ENCODE measurements at places on chromosomes 16 and 17. TPM values are rescaled to one million over a fixed set of nuclear protein-coding genes. Genes with fewer than 3 reads are reported as not detected.

DNA sequence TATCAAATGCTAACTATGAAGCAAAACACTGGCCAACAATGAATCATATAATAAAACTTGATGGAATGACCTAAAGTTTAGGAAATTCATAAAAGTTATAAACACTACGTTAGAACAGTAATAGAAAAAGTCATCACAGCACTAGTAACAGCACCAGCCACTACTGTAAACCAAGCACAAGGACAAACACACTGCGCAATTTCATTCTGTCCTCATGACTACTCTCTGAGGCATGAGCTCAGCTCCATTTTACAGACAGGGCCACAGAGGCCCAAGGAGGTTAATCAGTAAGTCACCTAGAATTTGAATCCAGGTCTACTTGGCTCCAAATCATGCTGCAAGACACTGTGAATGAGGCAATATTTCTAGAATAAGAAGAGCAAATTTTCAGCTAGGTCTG lies 13.4 kb downstream of the EMC8 start:
- H3K27me3 ChIP-seq: no peaks in the 10 kb centered on the region
- H3K4me3 ChIP-seq: no peak overlapping the region
- peaks cover 14% of the 10 kb centered on the region for H3K36me3 ChIP-seq
- no peak overlapping the region for H3K27ac ChIP-seq
- no peak for DNase-seq
- H3K4me1 ChIP-seq: peaks cover 4% of the 10 kb centered on the region

DNA sequence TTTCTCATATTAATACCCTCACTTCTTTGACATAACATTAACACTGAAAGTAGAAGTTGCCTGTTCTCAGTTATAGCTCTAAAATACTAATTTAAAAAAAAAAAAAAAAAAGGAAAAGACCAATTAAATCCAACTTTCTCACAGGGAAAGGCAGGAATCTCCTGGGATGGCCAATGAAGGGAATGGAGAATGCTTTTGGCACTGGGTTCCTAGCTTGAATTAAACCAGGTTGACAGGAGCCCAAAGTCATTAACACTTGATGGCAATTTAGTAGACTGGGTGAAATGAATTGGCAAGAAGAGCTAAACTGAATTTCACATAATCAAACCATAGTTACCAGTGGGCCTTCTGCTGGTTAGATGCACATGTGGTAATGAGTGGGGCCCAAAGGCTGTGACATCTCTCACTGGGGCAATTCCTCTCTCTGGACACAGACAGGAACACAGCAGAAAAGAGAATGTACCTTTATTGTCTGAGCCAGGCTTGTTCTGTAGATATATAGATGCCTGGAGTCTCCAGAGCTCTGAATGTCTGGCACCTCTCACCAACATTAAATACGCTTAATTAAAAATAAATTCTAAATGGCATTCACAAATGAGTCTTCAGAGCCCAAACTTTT lies 37.6 kb downstream of the NXPH3 start:
- no peak overlapping the region for H3K27ac ChIP-seq
- peaks cover 31% of the 10 kb centered on the region for H3K36me3 ChIP-seq
- H3K4me1 ChIP-seq: peaks cover 4% of the 10 kb centered on the region

DNA sequence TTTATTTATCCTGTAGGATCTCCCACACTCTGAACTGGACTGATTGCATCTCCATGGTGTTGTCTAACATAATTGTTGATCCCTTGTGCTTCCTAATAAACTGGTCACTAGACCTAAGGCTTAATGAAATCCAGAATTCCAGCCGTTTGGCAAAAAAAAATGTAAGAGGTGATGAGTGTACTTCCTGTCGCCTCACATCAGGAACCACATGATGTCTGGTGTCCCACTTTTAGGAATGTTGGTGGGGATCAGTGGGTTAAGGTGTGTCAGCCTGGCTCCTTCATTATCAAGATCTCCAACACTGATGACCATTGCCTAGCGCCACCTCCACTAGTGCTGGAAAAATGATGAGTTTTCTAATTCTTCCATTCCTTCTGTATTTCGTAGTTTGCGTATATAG lies 18.6 kb upstream of the LONP2 start:
- H3K27ac ChIP-seq: no peak overlapping the region
- H3K4me3 ChIP-seq: no peak overlapping the region
- peaks cover 6% of the 10 kb centered on the region for H3K4me1 ChIP-seq
- DNase-seq: no peak

- H3K4me1 ChIP-seq: peaks cover 18% of the 10 kb centered on the region
- H3K4me3 ChIP-seq: no peak overlapping the region
- H3K27me3 ChIP-seq: no peaks in the 10 kb centered on the region
- peaks cover 7% of the 10 kb centered on the region for H3K36me3 ChIP-seq
Observed at GRCh38 chr16:2432801-2433505, 3.7 kb downstream of the CCNF start.

GRCh38 chr17:55285340-55286301 lies 20.9 kb downstream of the HLF start:
- peaks cover 2% of the 10 kb centered on the region for H3K36me3 ChIP-seq
- H3K4me3 ChIP-seq: no peak overlapping the region
- H3K27ac ChIP-seq: peak overlapping the region; percentile 82
- H3K4me1 ChIP-seq: peaks cover 38% of the 10 kb centered on the region

DNA sequence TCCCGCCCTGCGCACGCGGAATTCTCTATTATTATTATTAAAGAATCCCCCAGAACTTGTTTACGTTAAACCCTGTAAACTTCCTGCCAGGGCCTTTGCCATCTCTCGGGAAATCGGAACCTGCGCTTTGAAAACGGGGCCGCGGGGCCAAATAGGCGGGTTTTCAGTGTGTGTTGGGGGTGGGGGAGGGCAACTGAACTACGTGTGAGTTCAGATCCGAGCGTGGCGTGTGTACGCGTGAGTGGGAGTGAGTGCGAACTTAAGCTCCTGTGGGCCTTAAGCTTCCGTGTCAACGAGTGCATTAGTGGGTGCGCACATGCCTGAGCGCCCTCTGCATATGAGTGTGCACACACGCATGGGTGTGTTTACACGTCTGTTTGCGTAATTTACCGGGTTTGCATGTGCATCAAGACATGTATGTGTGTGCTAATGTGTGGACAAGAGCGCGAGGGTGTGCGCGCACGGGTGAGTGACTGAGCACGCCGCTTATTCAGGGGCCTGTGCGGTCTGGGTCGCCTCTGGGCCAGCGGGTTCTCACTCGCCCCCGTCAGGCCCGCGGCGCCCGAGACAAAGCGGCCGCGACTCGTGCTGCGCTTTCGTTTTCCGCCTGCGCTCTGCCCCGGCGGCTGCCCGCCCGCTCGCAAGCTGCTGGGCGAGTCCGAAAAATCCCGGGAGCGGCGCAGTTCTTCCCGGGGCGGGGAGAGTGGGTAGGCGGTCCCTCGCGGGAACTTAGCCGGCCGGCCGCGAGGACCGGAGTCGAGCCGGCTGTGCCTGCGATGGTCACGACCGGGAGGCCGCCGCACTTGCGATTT lies 1.2 kb upstream of the FOXF1 start:
- no peak for DNase-seq
- peaks cover 22% of the 10 kb centered on the region for H3K4me1 ChIP-seq
- H3K27ac ChIP-seq: no peak overlapping the region
- peaks cover 60% of the 10 kb centered on the region for H3K27me3 ChIP-seq

CACNB1 gene
- 24.1 TPM for total RNA-seq

MSLN gene
- not detected for total RNA-seq

CLUH gene
- total RNA-seq: 36.6 TPM

OR1F1 gene
- not detected for total RNA-seq

TEKT5 gene
- not detected for total RNA-seq

BMERB1 gene
- total RNA-seq: 35.9 TPM

Measured in chondrocyte (in vitro differentiated cells).